ENCODE measurements at places on chromosomes 16 and 17. TPM values are rescaled to one million over a fixed set of nuclear protein-coding genes. Genes with fewer than 3 reads are reported as not detected.

Gene DHRS7C
- not detected for total RNA-seq

Gene METTL9
- 79.0 TPM for total RNA-seq

Gene KPNA2
- 65.2 TPM for total RNA-seq

Gene TNFRSF17
- total RNA-seq: not detected

Gene NME3
- total RNA-seq: 54.0 TPM

Gene ZSCAN10
- 0.26 TPM for total RNA-seq

Gene PHOSPHO1
- not detected for total RNA-seq

Gene ANKS4B
- not detected for total RNA-seq

Gene NHLRC4
- 0.86 TPM for total RNA-seq

Gene TLCD3A
- total RNA-seq: 1.8 TPM

Gene PDPK1
- 65.5 TPM for total RNA-seq

Gene SLC4A1
- not detected for total RNA-seq

Gene MIF4GD
- total RNA-seq: 27.0 TPM

Gene SLC47A2
- total RNA-seq: not detected
